ENCODE measurements at places on chromosomes 12 and 14. TPM values are rescaled to one million over a fixed set of nuclear protein-coding genes. Genes with fewer than 3 reads are reported as not detected.

GRCh38 chr14:55914771-55915170 is 203.4 kb upstream of the PELI2 start:
- no peak for DNase-seq
- H3K36me3 ChIP-seq, result no peaks in the 10 kb centered on the region
- no peaks in the 10 kb centered on the region for H3K27me3 ChIP-seq
- no peak overlapping the region for H3K4me3 ChIP-seq

GRCh38 chr12:3012786-3013185 is 53.6 kb downstream of the TEAD4 start:
- no peak overlapping the region for H3K4me3 ChIP-seq
- H3K27ac ChIP-seq, result no peak overlapping the region

DNA sequence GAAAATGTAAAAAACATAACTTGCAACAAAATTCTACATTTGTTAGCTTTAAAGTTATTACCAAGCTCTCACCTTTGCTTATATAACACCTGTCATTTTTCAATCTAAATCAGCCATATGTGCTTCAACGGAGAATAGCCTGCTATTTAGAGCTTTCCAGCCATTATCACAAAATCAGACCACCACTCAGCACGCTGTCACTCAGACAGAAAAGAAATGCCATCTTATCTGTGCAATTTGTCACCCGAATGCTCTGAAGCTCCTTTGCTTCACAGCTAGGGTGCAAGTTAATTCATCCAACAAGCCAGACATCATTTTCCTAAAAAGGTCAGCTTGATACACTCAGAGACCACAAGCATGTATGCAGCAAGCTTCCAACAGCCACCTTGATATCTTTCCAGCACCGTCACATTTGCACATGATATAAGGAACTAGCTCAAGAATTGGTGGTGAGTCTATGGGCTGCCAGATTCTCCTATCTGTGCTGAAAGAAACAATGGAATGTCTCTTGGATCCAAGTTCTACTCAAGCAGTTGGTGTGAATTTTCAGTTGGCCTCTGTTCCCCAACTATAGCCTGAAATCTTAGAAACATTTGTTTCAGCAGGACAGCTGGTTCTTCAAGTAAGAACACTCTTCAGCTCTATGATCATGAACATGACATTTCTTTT is 20.0 kb upstream of the IFNG-AS1 start:
- no peak for DNase-seq
- H3K27me3 ChIP-seq, result no peaks in the 10 kb centered on the region
- H3K4me1 ChIP-seq, result no peaks in the 10 kb centered on the region
- no peak overlapping the region for H3K4me3 ChIP-seq
- no peak overlapping the region for H3K27ac ChIP-seq

DNA sequence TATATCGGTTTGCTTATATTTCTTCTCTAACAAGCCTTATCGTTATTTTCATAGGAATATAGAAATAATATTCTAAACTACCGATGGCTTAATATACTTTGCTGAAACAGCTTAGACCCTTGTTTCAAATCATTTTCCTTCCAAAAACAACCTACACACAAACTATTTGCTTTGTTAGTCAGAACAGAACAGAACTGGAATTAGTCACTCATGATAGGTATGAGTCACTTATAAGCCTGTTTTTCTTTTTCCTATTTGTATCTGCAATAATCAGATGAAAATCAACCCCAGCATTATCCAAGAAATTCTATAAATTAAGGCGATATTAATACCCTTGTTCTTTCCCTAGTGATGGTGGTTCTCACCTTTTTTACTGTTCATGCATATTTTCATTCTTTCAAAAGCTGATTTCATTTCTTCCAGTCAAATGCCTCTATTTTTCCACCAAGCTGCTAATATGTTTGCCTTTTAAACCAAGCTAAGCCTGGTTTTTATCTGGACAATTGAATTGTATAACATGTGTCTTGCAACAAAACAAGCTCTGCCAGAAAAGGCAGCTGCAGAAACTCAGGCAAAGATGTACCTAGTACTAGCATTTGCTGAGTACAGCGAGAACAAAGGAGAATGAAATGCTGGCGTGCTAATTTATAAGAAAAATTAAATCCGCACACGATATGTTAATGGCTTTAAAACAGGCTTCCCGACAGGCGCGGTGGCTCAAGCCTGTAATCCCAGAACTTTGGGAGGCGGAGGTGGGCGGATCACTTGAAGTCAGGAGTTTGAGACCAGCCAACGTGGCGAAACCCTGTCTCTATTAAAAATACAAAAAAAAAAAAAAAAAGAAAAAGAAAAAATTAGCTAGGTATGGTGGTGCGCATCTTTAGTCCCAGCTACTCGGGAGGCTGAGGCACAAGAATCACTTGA is 1418.2 kb downstream of the AACS start:
- no peaks in the 10 kb centered on the region for H3K4me1 ChIP-seq
- no peak overlapping the region for H3K4me3 ChIP-seq
- no peak for DNase-seq
- H3K36me3 ChIP-seq, result no peaks in the 10 kb centered on the region
- H3K27me3 ChIP-seq, result no peaks in the 10 kb centered on the region

GRCh38 chr12:103975368-103975767 is 9.7 kb downstream of the TDG start:
- no peak overlapping the region for H3K4me3 ChIP-seq
- no peaks in the 10 kb centered on the region for H3K27me3 ChIP-seq
- no peak overlapping the region for H3K27ac ChIP-seq
- H3K36me3 ChIP-seq, result peaks cover 9% of the 10 kb centered on the region

DNA sequence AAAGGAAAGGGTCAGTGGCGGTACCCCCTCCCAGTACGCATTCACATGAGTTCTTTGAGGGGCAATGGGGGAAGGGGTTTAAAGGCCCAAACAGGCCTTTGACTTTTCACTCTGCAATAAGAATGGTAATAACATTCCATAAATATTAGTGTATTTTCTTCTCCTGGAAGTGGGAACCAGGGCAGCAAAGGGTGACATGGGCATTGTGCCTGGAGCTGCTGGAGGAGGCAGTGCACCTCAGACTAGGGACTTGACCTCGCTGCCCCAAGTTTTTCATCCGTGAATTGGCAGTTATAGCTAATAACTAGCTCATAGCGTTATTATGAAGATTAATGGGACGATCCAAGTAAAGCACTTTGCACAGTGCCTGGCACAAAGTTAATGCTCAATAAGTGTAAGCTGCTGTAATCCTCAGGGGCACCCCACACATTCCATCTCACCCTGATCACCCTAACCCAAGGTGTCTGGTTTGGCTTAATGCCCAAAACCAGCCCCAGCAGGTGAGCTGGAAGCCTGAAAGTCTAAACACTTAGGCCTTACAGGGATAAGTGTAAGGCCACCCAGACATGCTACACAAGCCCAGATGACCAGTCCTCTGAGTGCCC is 2.8 kb upstream of the KCNH3 start:
- H3K4me1 ChIP-seq, result peaks cover 17% of the 10 kb centered on the region
- H3K4me3 ChIP-seq, result no peak overlapping the region
- no peak for DNase-seq
- H3K27me3 ChIP-seq, result peaks cover 80% of the 10 kb centered on the region

- peak; percentile 77 for DNase-seq
- H3K27ac ChIP-seq, result peak overlapping the region; percentile 90
These were observed 29.9 kb downstream of the PXN start for GRCh38 chr12:120235369-120236323.

GRCh38 chr12:54700849-54701248 is 52.7 kb upstream of the DCD start:
- no peak overlapping the region for H3K27ac ChIP-seq
- no peaks in the 10 kb centered on the region for H3K36me3 ChIP-seq
- no peaks in the 10 kb centered on the region for H3K4me1 ChIP-seq
- no peak for DNase-seq
- no peak overlapping the region for H3K4me3 ChIP-seq

DNA sequence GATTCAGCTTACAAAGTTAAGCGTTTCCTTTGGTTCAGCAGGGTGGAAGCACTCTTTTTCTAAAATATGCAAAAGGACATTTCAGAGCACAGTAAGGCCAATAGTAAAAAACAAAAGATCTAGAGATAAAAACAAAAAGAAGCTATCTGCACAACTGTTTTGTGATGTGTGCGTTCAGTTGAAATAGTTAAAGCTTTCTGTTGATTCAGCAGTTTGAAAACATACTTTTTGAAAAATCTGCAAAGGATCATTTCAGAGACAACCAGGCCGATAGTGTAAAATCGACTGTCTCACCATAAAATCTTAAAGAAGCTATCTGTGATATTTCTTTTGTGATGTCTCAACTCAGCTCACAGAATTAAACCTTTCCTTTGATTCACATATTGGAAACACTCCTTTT is 300.0 kb upstream of the ALG10B start:
- H3K27ac ChIP-seq, result no peak overlapping the region
- no peak for DNase-seq
- peaks cover 10% of the 10 kb centered on the region for H3K36me3 ChIP-seq
- no peak overlapping the region for H3K4me3 ChIP-seq
- H3K4me1 ChIP-seq, result no peaks in the 10 kb centered on the region

DNA sequence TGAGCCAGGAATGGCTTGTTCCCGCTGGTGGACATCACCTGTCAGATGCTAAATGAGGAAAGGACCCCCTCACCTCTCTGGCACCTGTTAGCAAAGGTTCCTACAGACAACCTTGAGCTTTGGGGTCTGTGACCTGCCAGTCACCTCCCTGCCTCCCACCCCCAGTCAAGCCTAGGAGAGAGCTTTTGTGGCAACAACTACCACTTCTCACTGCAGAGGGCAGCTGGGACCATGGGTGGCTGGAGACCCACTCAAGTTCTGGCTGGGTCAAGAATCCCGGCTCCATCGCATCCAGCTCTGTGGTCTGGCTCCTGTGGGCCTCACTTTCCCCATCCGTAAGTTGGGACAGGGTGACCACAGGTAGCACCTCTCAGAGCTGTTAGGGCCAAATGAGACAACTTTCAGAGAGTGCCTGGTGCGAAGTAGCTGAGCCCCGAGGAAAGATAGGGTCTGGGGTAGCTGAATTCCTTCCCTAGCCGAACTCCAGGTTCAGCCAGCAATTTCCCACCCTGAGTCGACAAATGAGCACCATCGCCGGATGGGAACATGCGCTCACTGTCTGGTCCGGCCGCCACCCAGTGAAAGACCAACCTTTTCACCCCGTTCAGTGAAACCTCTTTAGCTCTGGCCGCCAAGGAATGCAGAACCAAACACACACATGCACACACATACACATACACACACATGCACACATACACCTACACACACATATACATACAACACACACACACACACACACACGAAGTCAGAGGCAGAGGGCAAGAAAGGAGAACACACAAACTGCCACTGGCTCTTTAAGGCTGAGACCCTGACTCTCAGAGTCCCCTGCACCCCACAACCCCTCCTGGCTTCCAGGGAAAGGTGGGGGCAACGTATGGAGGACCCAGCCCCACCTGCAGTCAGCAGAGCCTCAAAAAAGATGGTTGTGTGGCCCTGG is 1.9 kb downstream of the TMEM119 start:
- H3K4me1 ChIP-seq, result no peaks in the 10 kb centered on the region
- H3K27ac ChIP-seq, result no peak overlapping the region
- no peak for DNase-seq
- no peaks in the 10 kb centered on the region for H3K27me3 ChIP-seq

- H3K36me3 ChIP-seq, result no peaks in the 10 kb centered on the region
- H3K27me3 ChIP-seq, result no peaks in the 10 kb centered on the region
- peaks cover 12% of the 10 kb centered on the region for H3K4me1 ChIP-seq
These were observed 111.1 kb downstream of the SINHCAF start for GRCh38 chr12:31214626-31215517.

DNA sequence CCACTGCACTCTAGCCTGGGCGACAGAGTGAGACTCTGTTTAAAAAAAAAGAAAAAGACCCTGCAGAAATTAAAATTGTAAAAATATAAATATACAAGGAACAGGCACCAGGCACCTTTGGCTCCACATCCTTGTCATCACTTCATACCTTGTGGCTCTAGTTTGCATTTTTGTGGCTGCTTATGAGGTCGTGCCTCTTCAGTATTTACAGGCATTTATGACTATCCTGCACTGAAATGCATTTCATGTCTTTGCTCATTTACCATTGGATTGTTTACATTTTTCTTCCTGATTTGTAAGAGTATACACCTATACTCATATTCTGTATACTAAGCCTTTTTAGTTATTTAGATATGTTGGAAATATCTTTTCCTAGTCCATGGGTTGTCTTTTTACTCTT is 20.1 kb downstream of the BICD1 start:
- no peaks in the 10 kb centered on the region for H3K27me3 ChIP-seq
- peak overlapping the region; percentile 70 for H3K27ac ChIP-seq
- H3K4me3 ChIP-seq, result no peak overlapping the region
- peaks cover 33% of the 10 kb centered on the region for H3K4me1 ChIP-seq
- H3K36me3 ChIP-seq, result no peaks in the 10 kb centered on the region
- no peak for DNase-seq

- DNase-seq, result peak; percentile 87
- peaks cover 35% of the 10 kb centered on the region for H3K27me3 ChIP-seq
- H3K4me3 ChIP-seq, result no peak overlapping the region
- no peak overlapping the region for H3K27ac ChIP-seq
These were observed 3.4 kb upstream of the DHH start for GRCh38 chr12:49098035-49098451.

GRCh38 chr12:63457428-63457827 is 210.9 kb downstream of the DPY19L2 start:
- H3K4me1 ChIP-seq, result no peaks in the 10 kb centered on the region
- H3K4me3 ChIP-seq, result no peak overlapping the region
- no peak for DNase-seq
- no peaks in the 10 kb centered on the region for H3K27me3 ChIP-seq

DNA sequence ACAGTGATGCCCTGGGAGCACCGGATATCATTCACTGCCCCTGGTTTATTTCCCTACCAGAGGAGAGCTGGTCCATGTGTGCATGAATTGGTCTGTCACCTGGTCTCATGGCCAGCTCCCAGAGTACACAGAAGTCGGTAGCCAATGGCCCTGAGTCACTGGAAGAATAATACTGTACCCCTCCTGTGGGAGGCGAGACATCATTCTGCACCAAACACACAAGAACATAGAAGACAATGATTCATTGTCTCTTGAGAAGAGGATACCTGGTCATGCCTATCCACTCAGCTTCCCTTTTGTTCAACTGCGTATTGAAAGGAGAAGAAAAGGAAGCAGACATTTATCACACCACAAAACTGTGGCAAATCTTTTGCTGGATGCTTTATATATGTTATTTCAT is 216.2 kb downstream of the DPF3 start:
- H3K36me3 ChIP-seq, result no peaks in the 10 kb centered on the region
- DNase-seq, result no peak
- H3K4me3 ChIP-seq, result no peak overlapping the region

GRCh38 chr12:80230068-80230467 is 130.7 kb downstream of the OTOGL start:
- DNase-seq, result peak; percentile 78
- no peak overlapping the region for H3K4me3 ChIP-seq
- H3K4me1 ChIP-seq, result peaks cover 13% of the 10 kb centered on the region
- H3K27me3 ChIP-seq, result no peaks in the 10 kb centered on the region
- no peak overlapping the region for H3K27ac ChIP-seq

FICD gene
- total RNA-seq, result 6.0 TPM

TMEM253 gene
- not detected for total RNA-seq

DTX1 gene
- 4.7 TPM for total RNA-seq

FAM181A gene
- total RNA-seq, result not detected

SLC16A7 gene
- 5.7 TPM for total RNA-seq

NUP107 gene
- 124 TPM for total RNA-seq

CDKN3 gene
- total RNA-seq, result 61.7 TPM

PLCZ1 gene
- total RNA-seq, result not detected
